ENCODE measurements at places on chromosomes 5 and 9. TPM values are rescaled to one million over a fixed set of nuclear protein-coding genes. Genes with fewer than 3 reads are reported as not detected.

GRCh38 chr5:43017428-43017815, 22.7 kb downstream of the ANXA2R start:
- DNase-seq: no peak
- H3K4me3 ChIP-seq: peak overlapping the region; percentile 57
- H3K4me1 ChIP-seq: no peaks in the 10 kb centered on the region
- H3K27ac ChIP-seq: peak overlapping the region; percentile 88

DNA sequence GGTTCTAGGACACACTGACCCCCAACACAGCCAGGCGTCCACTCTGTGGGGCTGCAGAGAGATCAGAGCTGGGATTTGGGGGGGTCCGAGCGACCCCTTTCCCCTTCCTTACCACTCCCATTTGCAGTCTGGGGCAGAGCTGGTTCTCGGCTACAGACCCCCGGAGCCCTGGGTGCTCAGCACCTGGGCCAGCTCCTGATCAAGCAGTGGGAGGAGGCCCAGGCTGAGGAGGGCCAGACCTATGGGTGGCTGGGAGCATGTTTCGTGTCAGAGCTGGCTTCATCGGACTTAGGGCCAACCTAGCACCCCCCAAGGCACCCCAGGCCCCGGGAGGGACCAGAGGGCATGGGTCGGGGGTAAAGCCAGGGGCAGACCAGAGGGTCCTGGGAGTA, 7.6 kb downstream of the GRIN1 start:
- H3K4me3 ChIP-seq: no peak overlapping the region
- H3K36me3 ChIP-seq: no peaks in the 10 kb centered on the region
- H3K4me1 ChIP-seq: no peaks in the 10 kb centered on the region
- no peak for DNase-seq
- H3K27ac ChIP-seq: no peak overlapping the region

DNA sequence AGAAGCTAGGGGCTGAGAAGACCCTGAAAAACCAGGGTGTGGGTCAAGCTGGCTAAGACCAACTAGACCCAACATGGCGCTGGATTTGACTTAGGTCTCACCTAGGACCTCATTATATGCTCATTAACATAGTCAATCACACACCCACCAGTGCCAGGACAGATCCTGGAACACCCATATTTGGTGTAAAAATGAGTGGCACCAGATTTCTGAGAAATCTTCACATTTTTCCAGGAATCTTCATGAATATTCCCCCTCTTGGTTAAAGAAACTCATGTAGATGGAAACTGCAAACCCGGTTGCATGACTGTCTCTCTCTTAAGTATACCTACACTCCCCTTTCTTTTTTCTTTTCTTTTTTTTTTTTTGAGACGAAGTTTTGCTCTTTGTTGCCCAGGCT, 17.9 kb upstream of the RAB14 start:
- H3K36me3 ChIP-seq: peaks cover 11% of the 10 kb centered on the region
- no peak for DNase-seq
- no peaks in the 10 kb centered on the region for H3K4me1 ChIP-seq
- no peak overlapping the region for H3K27ac ChIP-seq
- no peaks in the 10 kb centered on the region for H3K27me3 ChIP-seq
- no peak overlapping the region for H3K4me3 ChIP-seq

GRCh38 chr9:20620650-20621470, 1.4 kb downstream of the MLLT3 start:
- H3K36me3 ChIP-seq: no peaks in the 10 kb centered on the region
- H3K27ac ChIP-seq: peak overlapping the region; percentile 93
- peaks cover 64% of the 10 kb centered on the region for H3K4me1 ChIP-seq
- no peak for DNase-seq
- H3K4me3 ChIP-seq: peak overlapping the region; percentile 94
- no peaks in the 10 kb centered on the region for H3K27me3 ChIP-seq

DNA sequence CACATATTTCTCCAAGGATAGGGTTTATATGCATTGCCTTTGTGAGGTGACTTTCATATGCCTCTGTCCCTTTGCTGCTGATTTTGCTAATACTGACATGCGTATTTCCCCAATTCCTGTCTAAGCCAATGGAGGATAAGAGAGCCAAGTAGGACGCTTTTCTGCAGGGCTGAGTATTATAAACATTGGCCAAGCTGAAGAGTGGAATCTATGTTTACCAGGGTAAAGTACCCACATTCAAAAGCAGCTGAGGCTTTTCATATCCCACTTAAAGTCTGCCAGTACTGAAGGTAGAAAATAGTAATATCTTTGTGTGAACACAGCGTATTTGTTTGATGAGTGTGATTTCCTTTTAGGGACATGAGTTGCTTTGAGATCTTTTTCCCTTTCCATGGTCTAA, 128.8 kb upstream of the GPR151 start:
- H3K4me1 ChIP-seq: no peaks in the 10 kb centered on the region
- H3K36me3 ChIP-seq: no peaks in the 10 kb centered on the region
- H3K27ac ChIP-seq: no peak overlapping the region

SLC36A3 gene
- total RNA-seq: not detected

ARID3C gene
- total RNA-seq: not detected
